Activated gamma-delta T cell treated with anti-CD3 and anti-CD28 coated beads, Interleukin-2, amount 50 U/mL, for 16 hours (primary cell): ENCODE measurements at places on chromosomes 1 and 21.
A peak's percentile ranks its signal among the peaks of the same experiment; 100 is the strongest.

DNA sequence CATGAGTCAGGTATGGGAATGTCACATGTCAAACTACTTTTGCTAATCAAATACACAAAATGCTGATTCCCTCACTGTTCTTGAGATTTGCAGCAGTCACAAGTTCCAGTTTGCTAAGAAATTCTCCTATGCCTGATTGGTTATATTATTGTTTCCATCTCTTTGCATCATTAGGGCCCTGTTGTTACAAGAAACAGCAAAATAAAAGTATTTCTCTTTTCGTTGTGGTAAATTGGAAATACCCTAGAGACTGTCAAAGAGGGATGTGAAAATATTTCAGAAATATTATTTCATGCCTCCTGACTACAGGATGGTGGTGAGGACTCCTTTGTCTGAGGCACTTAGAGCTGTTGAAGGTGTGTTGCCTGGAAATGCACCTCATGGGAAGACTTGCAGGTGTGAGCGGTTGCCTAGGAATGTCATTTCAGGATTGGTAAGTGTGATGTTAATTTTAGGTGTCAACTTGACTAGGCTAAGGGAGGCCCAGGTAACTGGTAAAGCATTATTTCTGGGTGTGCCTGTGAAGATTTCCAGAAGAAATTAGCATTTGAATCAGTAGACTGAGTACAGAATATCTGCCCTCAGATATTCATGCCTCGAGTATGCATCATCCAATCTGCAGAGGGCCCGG is 117.4 kb downstream of the ROR1 start:
- no peak for DNase-seq

- DNase-seq = no peak
Measured at GRCh38 chr1:191174298-191174697, 696.6 kb upstream of the BRINP3 start.

DNA sequence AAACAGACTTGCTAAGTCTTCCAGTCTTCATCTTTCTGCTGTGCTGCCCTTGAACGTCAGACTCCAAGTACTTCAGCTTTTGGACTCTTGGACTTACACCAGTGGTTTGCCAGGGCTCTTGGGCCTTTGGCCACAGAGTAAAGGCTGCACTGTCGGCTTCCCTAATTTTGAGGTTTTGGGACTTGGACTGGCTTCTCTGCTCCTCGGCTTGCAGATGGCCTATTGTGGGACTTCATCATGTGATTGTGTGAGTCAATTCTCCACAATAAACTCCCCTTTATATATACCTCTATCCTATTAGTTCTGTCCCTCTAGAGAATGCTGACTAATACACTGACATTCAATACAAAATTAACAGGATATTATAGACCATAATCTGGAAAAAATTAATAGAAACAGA is 628.1 kb downstream of the PLPP3 start:
- DNase-seq = no peak

GRCh38 chr1:43952731-43953346 is 6.1 kb downstream of the IPO13 start:
- DNase-seq = no peak

- DNase-seq = no peak
Measured at GRCh38 chr1:39509360-39510009, 18.0 kb downstream of the BMP8A start.

DNA sequence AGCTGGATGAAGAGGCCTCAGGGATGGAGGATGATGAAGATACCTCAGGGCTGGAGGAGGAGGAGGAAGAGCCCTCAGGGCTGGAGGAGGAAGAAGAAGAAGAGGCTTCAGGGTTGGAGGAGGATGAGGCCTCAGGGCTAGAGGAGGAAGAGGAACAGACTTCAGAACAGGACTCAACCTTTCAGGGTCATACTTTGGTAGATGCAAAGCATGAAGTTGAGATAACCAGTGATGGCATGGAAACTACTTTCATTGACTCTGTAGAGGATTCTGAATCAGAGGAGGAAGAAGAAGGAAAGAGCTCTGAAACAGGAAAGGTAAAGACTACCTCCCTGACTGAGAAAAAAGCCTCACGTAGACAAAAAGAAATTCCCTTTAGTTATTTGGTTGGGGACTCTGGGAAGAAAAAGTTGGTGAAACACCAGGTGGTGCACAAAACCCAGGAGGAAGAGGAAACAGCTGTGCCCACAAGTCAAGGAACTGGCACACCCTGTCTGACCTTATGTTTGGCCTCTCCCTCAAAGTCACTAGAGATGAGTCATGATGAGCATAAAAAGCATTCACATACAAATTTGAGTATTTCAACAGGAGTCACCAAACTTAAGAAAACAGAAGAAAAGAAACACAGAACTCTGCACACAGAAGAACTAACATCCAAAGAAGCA is 15.4 kb downstream of the L1TD1 start:
- DNase-seq = no peak

DNA sequence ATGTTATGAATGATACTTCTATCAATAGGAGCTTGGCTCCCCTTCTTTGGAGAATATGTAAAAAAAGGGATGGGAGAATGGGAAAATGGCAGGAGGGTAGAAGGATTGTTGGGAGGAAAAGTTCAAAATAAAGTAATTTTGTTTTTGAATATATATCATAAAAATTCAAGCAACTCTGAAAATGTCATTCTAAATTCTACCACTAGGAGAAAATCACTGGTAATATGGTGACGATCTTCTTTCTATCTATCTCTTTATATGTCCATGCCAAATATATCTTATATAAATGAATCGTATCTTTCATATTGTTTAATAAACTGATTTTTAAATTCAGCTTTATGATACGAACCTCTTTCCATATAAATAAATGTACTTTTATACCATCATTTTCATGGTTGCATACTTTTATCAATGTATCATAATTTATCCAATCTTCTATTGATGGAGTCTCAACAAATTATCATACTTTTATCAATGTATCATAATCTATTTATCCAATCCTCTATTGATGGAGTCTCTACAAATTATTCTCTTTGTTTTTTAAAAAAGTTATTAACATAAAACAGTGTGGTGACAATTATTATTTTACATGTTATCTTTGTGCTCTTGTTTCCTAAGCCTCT is 73.7 kb upstream of the MARK1 start:
- no peak for DNase-seq

DNA sequence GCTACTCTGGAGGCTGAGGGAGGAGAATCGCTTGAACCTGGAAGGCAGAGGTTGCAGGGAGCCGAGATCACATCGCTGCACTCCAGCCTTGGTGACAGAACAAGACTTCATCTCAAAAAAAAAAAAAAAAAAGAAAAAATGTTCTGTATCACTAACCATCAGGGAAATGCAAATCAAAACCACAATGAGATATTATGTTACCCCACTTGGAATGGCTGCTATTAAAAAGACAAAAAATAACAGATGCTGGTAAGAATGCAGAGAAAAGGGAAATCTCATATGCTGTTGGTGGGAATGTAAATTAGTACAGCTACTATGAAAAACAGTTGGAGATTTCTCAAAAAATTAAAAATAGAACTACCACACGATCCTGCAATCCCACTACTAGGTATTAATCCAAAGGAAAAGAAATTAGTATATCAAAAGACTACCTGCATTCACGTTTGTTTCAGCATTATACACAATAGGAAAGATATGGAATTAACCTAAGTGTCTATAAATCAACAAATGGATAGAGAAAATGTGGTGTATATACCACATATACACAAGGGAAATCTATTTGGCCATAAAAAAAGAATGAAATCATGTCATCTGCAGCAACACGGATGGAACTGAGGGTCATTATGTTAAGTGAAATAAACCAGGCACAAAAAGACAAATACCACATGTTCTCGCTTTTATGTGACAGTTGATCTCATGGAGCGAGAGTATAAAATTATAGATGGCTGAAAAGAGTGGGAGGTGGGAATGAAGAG is 62.6 kb downstream of the ABL2 start:
- no peak for DNase-seq

DNA sequence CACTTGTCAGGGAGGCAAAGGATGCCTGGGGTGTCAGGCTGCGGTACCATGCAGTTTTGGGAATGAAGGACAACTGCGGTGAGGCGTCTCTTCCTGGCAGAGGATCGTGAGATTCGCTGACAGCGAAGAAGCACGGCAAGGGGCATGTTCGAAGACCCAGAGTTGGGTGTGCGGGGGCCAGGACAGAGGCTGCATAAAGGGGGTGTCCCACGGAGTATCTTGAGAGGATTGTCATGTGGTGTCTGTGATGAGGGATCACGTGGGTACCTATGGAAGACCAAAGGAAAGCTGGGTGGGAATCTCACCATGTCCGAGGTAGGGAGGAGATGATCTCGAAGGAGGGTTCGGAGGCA is 372 bp downstream of the SLC25A44 start:
- no peak for DNase-seq

DNA sequence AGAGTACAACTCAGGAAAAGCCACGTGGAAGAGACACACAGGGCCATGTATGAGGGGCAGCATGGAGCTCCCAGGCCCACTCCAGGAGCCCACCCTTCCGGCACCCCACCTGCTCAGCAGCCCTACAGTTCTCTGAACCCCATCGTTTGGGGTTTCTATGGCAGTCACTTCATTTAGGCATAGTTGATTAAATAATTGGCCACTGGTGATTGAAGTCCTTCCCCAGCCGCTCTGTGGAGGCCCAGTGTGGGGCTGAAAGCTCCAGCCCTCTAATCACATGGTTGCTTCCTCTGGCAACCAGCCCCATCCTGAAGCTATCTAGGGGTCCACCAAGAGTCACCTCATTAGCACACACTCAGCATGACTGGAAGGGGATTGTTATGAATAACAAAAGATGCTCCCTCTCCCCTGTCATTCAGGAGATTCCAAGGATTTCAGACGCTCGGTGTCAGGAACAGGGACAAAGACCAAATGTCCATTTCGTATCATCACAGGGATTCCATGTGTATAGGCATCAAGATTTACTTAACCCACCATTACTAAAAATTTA is 12.2 kb upstream of the S100A7A start:
- DNase-seq = no peak

- no peak for DNase-seq
Measured at GRCh38 chr1:239761509-239761908, 330.2 kb upstream of the FMN2 start.

DNA sequence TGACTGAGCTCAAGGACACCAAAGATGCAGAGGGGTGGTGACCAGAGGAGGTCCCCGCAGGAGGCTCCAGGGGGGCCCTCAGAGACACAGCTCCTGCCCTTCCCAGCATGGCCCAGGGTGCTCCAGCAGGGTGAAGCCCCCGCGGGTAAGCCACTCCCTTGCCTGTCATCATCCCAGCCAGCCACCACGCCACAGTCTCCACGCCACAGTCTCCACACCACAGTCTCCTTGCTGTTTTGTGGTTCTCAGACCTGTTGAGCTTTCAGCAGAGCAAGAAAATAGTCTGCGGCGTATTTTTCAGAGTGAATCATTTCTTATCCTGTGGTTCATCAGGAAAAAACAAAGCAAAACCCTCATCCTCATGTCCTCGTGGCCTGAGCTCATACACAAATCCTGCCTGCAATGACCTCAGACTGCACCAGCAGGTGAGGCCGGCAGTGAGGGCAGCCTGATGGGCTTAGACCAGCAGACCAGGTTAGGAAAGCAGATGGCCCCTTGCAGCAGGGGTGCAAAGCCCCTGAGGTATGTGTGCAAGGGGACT is 25.7 kb upstream of the ABCG1 start:
- peak; percentile 41 for DNase-seq

DNA sequence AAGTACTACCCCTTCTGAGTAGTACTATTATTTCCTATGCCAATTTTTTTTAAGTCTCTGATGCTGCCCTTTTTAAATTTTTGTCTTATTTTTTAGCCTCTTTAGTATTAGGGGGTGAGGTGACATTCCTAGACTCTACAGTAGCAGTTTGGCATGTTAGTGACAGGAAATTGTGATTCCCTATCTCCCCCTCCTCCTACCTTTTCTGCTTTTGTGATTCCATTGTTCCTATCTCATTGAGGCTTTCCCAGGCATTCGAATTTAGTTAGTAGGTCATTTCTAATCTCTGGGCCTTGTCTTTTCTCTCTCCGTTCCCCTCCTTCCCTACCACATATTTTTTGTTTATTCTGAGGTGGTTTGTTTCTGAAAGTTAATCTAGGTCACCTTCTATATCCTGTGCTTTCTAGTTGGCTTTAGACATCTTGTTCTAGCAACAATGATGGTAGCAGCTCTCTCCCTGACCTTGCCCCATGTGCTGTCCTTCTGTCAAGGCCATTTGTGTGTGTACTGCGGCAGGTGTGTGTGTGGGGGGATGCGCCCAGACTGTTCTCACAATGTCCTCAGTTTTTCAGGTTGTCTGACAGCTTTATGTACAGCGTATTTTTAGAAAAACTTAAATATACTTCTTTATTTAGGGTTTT is 21.5 kb downstream of the SEMA6C start:
- DNase-seq = no peak

GRCh38 chr21:44484498-44485253 is 29.4 kb downstream of the LRRC3 start:
- DNase-seq = no peak

GRCh38 chr1:156815307-156815826 is 1.3 kb downstream of the SH2D2A start:
- no peak for DNase-seq

- no peak for DNase-seq
Measured at GRCh38 chr21:46634427-46634826, 1.0 kb upstream of the PRMT2 start.

GRCh38 chr1:12179676-12180075 is 12.9 kb downstream of the TNFRSF1B start:
- no peak for DNase-seq

DNA sequence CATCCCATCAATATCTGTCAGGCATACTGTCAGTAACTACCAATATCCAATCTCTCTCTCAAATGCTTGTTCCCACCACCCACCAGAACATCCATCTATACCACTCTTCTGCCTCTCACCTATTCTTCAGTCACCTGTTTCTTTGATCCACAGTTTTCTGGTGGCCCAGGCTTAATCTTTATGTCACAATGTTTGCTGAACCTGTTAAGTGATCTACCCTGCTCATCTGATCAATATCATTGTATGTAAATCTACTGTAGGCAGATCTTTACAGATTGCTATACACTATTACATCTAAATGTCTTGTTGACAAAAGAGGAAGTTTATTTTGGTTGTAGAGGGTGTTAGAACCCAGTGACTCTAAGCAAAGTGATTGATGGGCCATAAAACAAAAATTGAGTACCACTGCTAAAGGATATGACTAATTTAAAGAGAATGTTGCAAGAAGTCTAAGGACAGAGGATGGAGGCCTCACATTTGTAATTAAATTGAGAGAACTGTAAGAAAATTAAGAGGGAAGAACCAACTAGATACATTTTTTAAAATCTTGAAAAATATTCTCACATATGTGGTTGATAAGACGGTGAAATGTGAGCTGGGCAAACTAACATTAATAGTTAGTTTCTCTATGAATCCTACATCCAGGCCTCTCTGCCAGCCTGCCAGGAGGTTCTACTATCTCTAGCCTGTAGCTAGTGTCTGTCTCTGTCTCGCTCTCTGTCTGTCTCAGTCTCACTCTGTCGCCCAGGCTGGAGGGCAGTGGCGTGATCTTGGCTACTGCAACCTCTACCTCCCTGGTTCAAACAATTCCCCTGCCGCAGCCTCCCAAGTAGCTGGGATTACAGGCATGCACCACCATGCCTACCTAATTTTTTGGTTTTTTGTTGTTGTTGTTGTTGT is 34.1 kb downstream of the EGLN1 start:
- no peak for DNase-seq

- DNase-seq = peak; percentile 76
Measured at GRCh38 chr1:15975358-15975804, 520 bp downstream of the ZBTB17 start.
